ENCODE measurements at places on chromosomes 3 and 15.

GRCh38 chr3:111589303-111590142 is 5.6 kb downstream of the ZBED2 start:
- DNase-seq, result no peak

GRCh38 chr15:44763187-44763586 is 26.9 kb downstream of the TRIM69 start:
- DNase-seq, result no peak

DNA sequence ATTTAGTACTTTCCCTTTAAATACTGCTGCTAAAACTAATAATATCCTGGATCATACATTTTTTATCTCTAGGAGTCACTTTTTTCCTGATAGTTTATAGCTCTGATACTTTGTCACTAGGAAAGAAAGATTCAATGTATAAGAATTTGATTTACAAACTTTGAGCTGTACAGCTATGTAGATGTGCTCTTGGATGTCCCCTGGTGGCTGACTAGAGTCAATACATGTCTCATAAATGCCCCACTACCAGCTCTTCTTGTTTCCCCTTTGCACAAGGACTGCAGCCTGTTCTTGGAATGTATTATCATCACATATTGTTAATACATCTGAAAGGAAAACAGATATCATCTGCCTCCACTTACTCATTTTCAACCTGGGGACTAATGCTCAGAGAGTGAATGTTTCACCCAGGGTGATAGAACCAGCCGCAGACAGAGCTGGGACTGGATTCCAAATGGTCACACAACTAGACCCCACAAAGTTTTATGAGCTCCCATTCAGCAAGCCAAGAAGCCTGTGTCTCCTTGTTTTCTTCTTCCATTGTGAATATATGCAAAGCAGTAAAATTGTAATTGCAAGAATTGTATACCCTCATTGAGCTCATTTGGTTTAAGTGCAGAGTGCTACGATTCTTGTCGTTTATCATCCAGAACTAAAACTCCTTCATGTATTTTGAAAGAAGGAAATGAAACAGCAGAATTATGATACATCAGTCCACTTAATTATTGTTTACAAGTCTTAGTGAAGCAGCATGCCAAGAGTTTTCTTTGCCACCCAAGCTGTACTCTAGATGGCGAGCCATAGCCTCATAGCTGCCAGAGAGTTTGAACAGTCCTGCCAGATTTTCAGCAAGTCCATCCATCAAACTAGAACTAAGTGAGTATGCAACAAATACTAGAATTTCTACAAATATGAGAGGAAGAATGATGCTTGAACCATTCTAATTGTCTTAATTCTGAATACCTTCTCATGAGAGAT is 261.6 kb upstream of the LMCD1 start:
- peak; percentile 1 for DNase-seq

DNA sequence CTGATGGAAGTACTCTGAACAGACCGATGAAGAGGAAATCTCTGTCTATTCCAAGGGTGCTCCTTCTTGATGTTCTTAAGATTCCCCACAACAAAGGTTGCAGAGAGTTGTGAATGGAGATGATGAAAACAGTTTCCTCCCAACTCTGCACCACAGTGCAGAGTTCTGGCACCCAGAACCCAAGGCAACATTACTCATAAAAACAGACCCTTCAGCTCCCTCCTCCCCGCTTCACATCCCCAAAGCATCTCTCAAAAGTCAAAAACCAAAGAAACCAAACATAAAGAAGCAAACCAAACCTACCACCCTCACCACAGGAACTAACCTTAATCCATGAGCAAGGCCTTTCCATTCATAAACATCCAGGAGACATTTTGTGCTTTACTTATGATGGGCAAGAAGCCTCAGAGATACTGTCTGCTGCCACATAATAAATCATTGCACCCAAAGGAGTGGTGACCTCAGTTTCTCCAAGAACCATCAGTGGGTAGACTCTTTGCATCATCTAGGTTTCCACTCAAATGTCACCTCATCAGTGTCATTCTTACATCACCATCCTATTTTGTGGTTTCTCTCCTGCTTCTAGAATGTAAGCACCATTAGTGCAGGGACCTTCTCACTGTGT is 13.2 kb downstream of the PCOLCE2 start:
- no peak for DNase-seq

GRCh38 chr15:29480278-29480677 is 210.7 kb upstream of the NSMCE3 start:
- no peak for DNase-seq

Data from RWPE1 (cell line).